ENCODE measurements at places on chromosomes 5 and 9. TPM values are rescaled to one million over a fixed set of nuclear protein-coding genes. Genes with fewer than 3 reads are reported as not detected.

- H3K27ac ChIP-seq = peak overlapping the region; percentile 96
- H3K4me1 ChIP-seq = peaks cover 26% of the 10 kb centered on the region
- DNase-seq = no peak
- H3K27me3 ChIP-seq = no peaks in the 10 kb centered on the region
- peak overlapping the region; percentile 93 for H3K4me3 ChIP-seq
- H3K36me3 ChIP-seq = peaks cover 20% of the 10 kb centered on the region
Observed at GRCh38 chr5:134177369-134178095, 782 bp upstream of the SKP1 start.

GRCh38 chr9:19408316-19408692, 505 bp upstream of the ACER2 start:
- H3K27me3 ChIP-seq = no peaks in the 10 kb centered on the region
- H3K36me3 ChIP-seq = peaks cover 3% of the 10 kb centered on the region
- peaks cover 12% of the 10 kb centered on the region for H3K4me1 ChIP-seq
- H3K4me3 ChIP-seq = peak overlapping the region; percentile 94
- H3K27ac ChIP-seq = peak overlapping the region; percentile 56

GRCh38 chr9:99749641-99750040, 72.0 kb upstream of the NR4A3 start:
- H3K36me3 ChIP-seq = no peaks in the 10 kb centered on the region
- no peak overlapping the region for H3K27ac ChIP-seq
- H3K27me3 ChIP-seq = peaks cover 3% of the 10 kb centered on the region
- no peak for DNase-seq

- no peak overlapping the region for H3K27ac ChIP-seq
- no peaks in the 10 kb centered on the region for H3K27me3 ChIP-seq
- DNase-seq = no peak
- H3K36me3 ChIP-seq = no peaks in the 10 kb centered on the region
- no peak overlapping the region for H3K4me3 ChIP-seq
Observed at GRCh38 chr5:120568711-120569110, 104.6 kb downstream of the PRR16 start.

DNA sequence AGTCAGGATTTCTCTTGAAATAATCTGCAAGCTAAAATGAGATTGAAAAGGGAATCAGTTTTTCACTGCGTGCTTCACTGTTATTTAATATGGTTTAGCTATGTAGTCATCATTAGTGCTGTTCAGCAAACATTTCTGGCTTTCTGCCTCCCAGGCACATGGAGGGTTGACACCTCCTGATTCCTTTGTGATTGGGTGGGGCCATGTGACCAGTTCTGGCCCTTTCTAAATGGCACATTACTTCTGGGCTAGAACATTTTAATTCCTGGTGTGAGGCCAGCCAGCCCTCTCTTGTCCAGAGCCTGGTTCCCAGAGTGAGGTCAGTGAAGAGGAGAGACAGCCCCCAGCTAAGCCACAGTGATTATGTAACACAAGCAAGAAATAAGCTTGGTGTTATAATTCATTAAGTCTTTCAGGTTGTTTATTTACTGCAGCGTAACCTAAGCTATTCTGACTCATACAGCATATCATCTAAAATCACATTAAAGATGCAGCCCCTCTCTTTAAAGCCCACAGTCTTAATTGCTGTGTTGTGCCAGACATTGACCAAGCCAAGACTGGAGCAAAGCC, 17.4 kb upstream of the ARSI start:
- no peak for DNase-seq
- H3K27me3 ChIP-seq = peaks cover 11% of the 10 kb centered on the region
- H3K4me1 ChIP-seq = no peaks in the 10 kb centered on the region
- H3K27ac ChIP-seq = no peak overlapping the region
- no peak overlapping the region for H3K4me3 ChIP-seq
- H3K36me3 ChIP-seq = no peaks in the 10 kb centered on the region

GRCh38 chr5:102670224-102670836, 84.8 kb upstream of the PAM start:
- H3K27me3 ChIP-seq = peaks cover 5% of the 10 kb centered on the region
- no peak for DNase-seq
- no peaks in the 10 kb centered on the region for H3K36me3 ChIP-seq
- H3K4me1 ChIP-seq = no peaks in the 10 kb centered on the region
- no peak overlapping the region for H3K27ac ChIP-seq

GRCh38 chr9:93093127-93093876, 2.7 kb upstream of the CARD19 start:
- H3K4me3 ChIP-seq = peak overlapping the region; percentile 63
- no peaks in the 10 kb centered on the region for H3K27me3 ChIP-seq
- peaks cover 14% of the 10 kb centered on the region for H3K36me3 ChIP-seq

DNA sequence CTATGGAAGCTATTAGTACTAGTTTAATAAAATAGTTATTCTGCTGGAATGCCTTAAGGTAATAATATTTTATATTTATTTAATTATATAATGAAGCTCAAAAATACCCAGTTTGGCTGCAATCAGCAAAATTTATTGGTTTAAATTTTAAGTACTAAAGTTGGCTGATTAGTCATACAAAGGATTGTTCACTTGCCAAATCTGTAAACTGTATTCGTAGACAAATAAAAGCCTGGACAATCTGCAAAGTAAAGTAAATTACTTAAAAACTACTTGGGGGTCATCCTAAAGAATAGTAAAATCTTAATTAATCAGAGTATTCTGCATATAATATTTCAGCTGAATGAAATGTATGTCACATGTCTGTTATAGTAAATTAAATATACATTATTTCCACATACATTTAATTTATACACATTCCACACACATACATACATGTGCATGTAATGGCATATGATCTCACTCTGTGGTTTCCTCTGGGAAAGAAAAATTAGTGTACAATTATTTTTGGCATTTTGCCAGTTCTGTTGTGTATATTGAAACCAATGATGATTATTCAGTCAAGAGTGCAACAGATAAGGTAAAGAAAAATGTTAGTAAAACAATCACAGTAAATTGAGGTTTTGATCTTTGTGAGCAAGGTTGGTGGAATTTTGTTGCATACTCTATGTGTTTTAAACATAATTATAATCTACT, 455.9 kb downstream of the CDH9 start:
- no peaks in the 10 kb centered on the region for H3K36me3 ChIP-seq
- DNase-seq = no peak
- no peak overlapping the region for H3K4me3 ChIP-seq

- no peak overlapping the region for H3K4me3 ChIP-seq
- peaks cover 20% of the 10 kb centered on the region for H3K27me3 ChIP-seq
- no peak for DNase-seq
- no peak overlapping the region for H3K27ac ChIP-seq
- H3K4me1 ChIP-seq = no peaks in the 10 kb centered on the region
- no peaks in the 10 kb centered on the region for H3K36me3 ChIP-seq
Observed at GRCh38 chr5:54383225-54383901, 72.1 kb upstream of the HSPB3 start.

DNA sequence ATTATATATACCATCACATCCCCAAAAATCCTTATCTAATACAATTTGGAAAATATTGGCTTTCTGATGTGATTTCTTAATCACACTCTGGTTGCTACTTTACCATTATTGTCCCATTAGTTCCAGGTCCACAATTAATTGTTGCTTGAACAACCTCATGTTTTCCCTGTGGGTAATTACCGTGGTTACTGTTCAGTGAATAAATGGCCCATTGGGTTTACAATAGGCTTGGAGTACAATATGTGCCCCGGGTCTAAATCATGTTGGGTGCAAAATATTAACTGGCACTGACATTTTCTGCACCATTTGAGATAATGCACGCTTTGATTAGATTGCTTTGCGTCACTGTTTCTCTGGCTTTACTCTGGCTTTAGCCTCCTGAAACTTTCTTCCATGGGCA, 163.7 kb downstream of the GABBR2 start:
- H3K4me1 ChIP-seq = no peaks in the 10 kb centered on the region
- H3K27me3 ChIP-seq = peaks cover 6% of the 10 kb centered on the region
- no peaks in the 10 kb centered on the region for H3K36me3 ChIP-seq
- H3K27ac ChIP-seq = no peak overlapping the region
- no peak for DNase-seq

DNA sequence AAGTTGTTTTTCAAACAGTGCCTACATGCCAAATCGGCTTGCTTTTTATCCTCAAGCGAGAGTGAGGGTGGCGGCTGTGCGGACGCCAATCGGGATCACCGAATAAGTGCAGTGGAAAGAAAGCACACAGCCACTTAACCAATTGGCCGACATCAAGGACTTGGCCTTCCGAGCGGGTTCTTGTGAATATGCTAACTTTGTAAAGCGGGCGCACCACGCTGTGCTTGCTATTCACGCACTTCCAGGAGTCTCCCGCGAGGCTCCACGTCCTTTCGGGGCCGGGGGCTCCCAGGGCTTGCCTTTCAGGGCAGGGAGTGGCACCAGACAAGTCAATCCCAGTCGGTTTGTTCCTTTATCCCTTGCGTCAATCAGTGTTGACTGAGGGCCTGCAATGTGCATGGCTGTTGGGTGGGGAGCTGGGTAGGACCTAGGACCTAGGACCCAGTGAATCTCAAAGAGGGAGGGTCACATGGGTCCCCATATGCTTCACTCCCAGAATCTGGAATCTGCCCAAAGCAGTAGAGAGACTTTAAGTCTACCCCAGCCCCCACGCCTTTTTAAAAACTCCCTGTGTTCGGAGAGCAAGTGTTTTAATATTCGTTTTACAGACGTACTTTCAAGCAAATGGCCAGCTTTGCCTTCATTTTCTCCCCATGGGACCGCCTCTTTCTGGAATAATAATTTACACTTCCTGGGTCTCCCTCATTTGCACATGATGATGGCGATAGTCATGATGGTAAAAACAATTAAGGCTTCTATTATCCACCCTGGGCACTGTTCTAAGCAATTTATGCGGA, 2.0 kb upstream of the GCNT4 start:
- H3K4me3 ChIP-seq = peak overlapping the region; percentile 73
- no peaks in the 10 kb centered on the region for H3K36me3 ChIP-seq
- H3K27me3 ChIP-seq = peaks cover 54% of the 10 kb centered on the region
- H3K4me1 ChIP-seq = peaks cover 10% of the 10 kb centered on the region
- H3K27ac ChIP-seq = no peak overlapping the region

DNA sequence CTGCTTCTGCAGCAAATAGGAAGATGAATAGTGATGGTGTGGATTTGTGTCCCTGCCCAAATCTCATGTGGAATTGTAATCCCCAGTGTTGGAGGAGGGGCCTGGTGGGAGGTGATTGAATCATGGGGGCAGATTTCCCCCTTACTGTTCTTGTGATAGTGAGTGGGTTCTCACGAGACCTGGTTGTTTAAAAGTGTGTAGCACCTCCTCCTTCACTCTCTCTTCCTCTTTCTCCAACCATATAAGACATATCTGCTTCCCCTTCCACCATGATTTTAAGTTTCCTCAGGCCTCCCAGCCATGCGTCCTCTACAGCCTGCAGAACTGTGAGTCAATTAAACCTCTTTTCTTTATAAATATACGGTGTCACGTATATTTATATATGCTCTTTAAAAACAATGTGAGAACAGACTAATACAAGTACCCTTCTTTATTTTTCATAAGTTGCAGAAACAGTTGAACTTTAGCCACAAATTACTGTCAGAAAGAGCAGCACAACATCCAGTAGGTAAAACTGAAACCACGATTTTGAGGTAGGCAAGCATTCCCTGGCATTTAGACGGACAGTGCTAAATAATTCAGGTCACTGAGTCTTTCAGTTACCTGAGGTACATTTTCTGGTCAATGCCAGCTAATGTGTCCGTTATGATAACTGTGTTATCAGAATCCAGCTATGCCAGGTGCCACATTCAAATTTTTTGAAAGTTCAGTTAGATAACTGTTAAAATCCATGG, 79.3 kb upstream of the SPEF2 start:
- H3K4me3 ChIP-seq = no peak overlapping the region
- no peaks in the 10 kb centered on the region for H3K4me1 ChIP-seq
- no peak for DNase-seq

DNA sequence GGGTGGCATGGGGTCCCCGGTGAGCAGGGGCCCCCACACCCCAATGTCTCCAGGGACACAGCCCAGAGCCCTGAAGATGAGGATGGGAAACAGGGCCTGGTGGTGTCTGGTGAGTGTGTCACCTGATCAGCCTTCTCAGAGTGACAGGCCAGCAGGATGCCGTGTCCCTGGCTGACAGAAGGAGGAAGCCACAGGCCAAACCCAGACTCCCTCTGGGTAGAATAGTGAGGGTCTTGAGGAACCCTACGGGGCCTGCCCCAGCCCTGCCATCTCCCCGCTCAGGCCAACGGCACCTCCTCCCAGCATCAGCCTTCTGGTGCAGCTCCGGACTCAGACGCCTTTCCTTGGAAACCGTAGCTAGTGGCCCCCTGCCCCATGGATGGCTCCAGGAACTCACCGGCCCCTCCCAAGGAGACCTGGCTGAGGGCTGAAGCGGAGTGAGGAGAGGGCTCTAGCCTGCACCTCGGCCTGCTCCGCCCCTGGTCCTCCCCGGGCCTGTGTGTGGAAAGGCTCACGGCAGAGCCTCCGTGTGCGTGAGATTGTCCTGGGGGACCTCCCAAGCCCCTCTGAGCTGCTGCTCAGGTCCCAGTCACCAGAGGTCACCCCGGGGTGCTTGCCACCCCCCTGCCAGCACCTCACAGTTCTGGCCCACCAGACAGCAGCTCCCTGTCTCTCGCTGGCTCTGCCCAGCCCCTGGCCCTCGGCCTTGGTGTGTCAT, 6.0 kb downstream of the RALGDS start:
- H3K27ac ChIP-seq = peak overlapping the region; percentile 83
- H3K4me1 ChIP-seq = peaks cover 69% of the 10 kb centered on the region
- DNase-seq = no peak
- peaks cover 9% of the 10 kb centered on the region for H3K36me3 ChIP-seq
- H3K27me3 ChIP-seq = no peaks in the 10 kb centered on the region

GRCh38 chr5:127326431-127326830, 35.8 kb downstream of the MEGF10 start:
- H3K4me3 ChIP-seq = no peak overlapping the region
- no peaks in the 10 kb centered on the region for H3K4me1 ChIP-seq
- H3K27ac ChIP-seq = no peak overlapping the region

- DNase-seq = peak; percentile 62
- peaks cover 35% of the 10 kb centered on the region for H3K4me1 ChIP-seq
- H3K27ac ChIP-seq = peak overlapping the region; percentile 97
- peak overlapping the region; percentile 98 for H3K4me3 ChIP-seq
- no peaks in the 10 kb centered on the region for H3K27me3 ChIP-seq
Observed at GRCh38 chr5:134524272-134524825, 1.1 kb upstream of the JADE2 start.

The HCN1 gene
- not detected for total RNA-seq

DNA sequence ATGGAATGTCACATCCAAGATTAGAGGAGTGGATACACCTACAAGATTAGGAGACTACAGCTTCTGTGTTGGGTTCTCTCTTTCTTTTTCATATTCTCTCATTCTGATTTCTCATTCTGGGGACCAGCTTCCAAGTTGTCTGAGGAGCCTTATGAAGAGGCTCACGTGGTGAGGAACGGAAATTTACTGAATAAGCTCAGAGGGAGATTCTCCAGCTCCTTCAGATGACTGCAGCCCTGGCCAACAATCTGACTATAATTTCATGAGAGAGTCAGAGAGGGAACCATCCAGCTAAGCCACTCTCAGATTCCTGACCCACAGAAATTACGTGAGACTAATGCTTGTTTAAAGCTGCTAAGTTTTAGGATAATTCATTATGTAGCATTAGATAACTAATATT, 27.1 kb upstream of the TENT2 start:
- H3K36me3 ChIP-seq = no peaks in the 10 kb centered on the region
- no peaks in the 10 kb centered on the region for H3K4me1 ChIP-seq
- no peak overlapping the region for H3K4me3 ChIP-seq
- peaks cover 21% of the 10 kb centered on the region for H3K27me3 ChIP-seq
- DNase-seq = no peak
- no peak overlapping the region for H3K27ac ChIP-seq

- H3K27ac ChIP-seq = no peak overlapping the region
- H3K4me3 ChIP-seq = no peak overlapping the region
- no peaks in the 10 kb centered on the region for H3K27me3 ChIP-seq
- no peaks in the 10 kb centered on the region for H3K36me3 ChIP-seq
- no peak for DNase-seq
- peaks cover 4% of the 10 kb centered on the region for H3K4me1 ChIP-seq
Observed at GRCh38 chr5:78672154-78672553, 23.6 kb upstream of the LHFPL2 start.

Data from activated B cell treated with CpG ODN at 0.5 μM for 24 hours (primary cell).